ENCODE measurements at places on chromosomes 3 and 15.

DNA sequence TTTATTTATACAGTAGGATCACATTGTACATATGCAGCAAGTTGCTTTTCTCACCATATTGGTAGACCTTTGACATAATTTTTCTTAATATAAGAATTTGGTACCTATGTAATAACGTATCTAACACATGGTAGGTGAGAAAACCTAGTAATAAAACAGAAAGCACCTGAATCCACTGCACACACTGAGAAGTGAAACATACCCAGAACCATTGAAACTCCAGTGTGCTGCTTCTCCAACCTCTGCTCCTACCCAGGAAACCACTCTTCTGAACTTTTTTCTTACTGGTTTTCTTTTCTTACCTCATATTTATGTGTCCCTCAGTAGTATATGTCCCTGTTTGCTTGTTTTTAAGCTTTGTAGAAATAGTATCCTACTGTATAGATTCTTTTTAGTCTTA, 293.0 kb downstream of the UBE2E2 start:
- no peak for DNase-seq

DNA sequence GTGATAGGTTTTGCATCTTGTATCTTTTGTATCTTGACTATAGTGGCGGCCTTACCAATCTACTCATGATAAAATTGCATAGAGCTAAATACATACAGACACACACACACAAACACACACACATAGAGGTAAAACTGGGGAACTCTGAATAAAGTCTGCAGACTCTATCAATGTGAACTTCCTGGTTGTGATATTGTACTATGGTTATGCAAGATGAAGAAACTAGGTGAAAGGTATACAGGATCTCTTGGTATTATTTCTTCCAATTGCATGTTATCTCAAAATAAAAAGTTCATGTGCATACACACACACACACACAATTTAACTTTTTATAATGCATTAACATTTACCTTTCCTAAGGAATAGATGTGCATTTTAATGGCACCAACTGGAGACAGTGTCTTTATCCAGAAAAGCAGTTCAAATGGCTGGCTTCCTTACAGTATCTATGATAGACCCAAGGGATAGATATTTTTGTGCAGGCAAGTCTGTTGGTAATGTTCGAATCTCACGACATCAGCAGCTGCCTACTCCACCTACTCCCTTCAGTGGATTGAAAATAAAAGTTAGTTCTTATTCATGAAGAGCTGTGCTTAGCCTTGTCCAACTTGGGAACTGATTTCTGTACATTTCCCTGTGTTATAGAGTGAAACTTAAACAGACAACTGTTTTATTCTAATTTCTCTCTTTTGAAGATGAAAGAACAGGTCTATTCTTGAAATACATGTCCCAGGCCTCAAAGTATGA, 46.9 kb upstream of the SPRED1 start:
- no peak for DNase-seq

GRCh38 chr15:83115831-83116565, 8.6 kb downstream of the TM6SF1 start:
- DNase-seq, result no peak

GRCh38 chr15:48993380-48993779, 29.7 kb upstream of the SHC4 start:
- DNase-seq, result no peak

DNA sequence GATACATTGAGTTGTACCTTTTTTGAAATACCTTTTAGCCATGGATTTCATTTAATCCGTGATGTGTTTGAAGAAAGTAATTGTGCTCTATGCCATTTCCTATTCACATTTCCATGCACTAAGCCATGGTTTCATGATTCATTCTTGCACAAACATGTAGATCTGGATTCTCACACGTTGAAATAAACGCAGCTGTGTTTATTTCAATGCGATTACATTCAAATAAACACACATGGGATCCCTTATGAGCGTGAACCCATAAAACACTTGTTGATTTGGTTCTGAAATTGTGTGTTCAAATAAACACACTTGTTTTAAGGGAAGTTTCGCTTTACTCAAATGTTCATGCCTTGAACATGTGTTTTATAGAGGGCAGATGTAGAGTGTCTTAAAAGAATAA, 39.2 kb downstream of the BBX start:
- DNase-seq, result no peak

DNA sequence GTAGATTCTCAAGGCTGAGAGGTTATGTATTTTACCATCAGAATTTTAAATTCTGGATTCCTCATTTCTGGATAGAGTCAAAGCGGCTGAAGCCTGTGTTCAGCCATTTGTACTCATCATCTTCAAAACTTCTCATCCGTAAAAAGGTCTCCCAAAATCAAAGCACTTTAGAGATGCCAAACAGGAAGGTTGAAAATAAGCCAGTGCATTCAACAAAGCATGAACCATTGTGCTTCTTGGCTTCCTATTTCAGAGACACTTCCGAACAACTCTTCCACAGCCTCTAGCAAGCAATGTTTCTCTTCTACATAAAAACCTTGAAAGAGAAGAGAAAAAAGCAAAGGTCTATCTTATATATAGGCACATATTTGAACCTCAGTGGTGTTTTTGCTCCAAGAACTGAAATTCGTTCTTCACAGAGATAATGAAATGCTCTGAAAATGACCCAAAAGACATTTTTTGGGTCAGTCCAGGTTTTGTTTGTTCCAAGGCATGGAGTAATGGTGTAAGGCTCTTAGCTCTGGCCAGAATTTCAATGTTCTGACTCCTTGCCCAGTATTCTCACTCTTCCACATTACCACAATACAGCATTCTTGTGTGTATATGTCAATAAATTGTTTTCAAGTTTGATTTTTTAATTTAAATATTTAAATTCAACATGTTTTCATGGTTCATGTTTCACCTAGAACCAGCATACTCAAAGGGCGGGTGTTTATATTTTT, 163.1 kb downstream of the STAC start:
- DNase-seq, result no peak
